NB4 (cell line): ENCODE measurements at places on chromosomes 5 and 9.

- peak; percentile 2 for DNase-seq
Observed at GRCh38 chr5:120767178-120767820, 303.2 kb downstream of the PRR16 start.

GRCh38 chr5:133730866-133731265 lies 118.5 kb upstream of the FSTL4 start:
- DNase-seq: no peak

- DNase-seq: no peak
Observed at GRCh38 chr9:89445801-89446251, 52.1 kb downstream of the SEMA4D start.

- DNase-seq: no peak
Observed at GRCh38 chr5:152393441-152393840, 11.6 kb downstream of the NMUR2 start.

- DNase-seq: no peak
Observed at GRCh38 chr9:110932863-110933262, 105.4 kb downstream of the LPAR1 start.

GRCh38 chr9:38380230-38380871 lies 12.2 kb upstream of the ALDH1B1 start:
- DNase-seq: no peak

DNA sequence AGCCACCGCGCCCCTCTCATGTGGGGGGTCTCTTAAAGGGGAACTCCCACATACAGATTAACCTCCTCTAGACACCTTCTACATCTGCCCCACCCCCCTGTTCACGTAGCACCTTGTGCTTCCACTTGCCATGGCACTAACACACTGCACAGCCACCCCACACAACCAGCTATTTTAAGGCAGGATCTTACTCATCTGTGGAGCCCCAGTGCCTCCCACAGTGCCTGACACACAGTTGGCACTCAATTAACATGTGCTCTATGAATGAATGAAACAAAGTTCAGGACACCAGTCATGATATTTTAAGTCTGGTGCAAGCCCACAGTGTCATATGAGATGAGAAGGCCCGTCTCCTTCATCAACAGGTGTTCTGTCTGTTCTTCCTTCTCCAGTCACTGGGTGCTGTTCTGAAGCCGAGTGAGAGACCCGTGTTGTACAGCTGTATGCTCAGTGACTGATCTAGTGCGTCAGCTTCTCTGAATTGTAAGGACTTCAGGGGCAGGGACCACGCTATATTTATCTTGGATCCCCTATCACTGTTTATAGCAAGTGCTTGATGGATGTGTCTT lies 149.1 kb downstream of the TLE1 start:
- no peak for DNase-seq

GRCh38 chr5:142167458-142167857 lies 58.9 kb downstream of the NDFIP1 start:
- DNase-seq: no peak

DNA sequence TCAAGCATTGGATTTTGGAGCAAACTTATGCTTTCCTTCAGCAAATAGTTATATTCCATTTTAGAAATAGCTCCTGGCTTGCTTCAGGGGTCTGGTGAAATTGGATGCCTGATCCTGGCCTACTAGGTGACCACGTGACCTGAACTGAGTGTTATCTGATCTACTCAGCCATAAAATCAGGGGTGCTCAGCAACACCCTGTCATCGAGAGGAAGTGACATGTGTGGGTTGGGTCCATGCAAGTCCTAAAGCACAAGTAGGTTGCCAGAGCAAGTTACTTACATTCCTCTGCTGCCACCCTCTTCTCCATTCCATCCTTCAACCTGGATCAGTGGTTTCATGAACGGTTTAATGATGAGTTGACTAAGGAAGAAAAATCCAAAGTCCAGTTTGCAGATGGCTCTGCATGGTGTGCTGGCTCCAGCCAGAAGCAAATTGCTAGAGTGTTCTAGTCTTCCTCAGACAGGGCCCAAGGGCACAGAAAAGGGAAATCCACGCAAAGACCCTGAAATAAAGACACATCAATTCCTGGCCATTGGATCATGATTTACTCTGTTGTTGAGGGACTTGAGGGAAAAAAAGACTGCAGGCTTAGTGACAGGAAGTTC lies 2.8 kb upstream of the FAM193B start:
- peak; percentile 77 for DNase-seq

GRCh38 chr9:21543187-21543586 lies 61.1 kb upstream of the IFNE start:
- no peak for DNase-seq

DNA sequence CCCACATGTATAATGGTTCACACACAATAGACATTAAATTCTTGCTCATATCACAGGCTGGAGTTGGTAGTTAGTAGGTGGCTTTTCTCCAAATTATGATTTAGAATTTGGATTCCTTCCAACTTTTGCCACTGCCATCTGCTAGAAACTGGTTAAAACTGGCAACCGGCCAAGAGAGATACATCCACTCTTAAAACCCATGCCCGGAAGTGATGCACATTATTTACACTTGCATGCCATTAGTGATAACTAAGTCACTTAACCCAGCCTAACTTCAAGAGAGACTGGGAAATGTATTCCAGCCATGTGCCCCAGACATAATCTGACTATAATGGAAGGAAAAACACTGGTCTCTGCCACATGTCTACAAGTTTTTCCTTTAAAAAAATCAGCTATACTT lies 395.7 kb upstream of the SEMA6A start:
- no peak for DNase-seq

GRCh38 chr9:70448919-70449318 lies 34.5 kb upstream of the KLF9 start:
- DNase-seq: no peak

GRCh38 chr5:67887748-67888161 lies 327.8 kb upstream of the PIK3R1 start:
- DNase-seq: peak; percentile 9

DNA sequence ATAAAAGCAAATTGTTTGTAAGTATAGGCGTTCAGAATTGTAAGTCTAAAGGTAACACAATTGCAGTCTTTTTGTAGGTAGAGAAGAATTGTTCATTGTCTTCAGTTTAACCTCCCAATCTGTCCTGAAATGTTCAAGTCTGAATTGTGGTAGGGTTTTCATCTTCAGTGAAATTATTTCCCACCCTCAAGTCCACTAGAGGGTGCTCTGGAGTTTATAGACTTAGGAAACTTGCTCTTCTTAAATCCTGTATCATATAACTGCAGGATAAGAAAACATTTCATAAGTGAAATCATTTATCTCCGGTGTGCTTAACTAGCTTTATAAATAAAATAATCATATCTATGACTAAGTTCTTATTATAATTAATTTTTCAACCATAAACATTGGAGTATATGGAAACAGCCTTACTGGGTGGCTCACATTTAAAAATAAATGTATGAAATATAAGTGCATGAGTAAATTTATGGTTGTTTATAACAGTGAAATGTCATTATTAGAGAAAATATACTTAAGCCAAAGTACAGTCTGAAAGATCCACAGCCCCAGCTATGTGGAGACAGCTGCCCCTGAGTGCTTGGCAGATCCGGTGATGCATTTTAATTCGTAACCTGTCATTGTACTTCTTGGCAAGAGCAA lies 182.4 kb upstream of the OTULINL start:
- peak; percentile 62 for DNase-seq

DNA sequence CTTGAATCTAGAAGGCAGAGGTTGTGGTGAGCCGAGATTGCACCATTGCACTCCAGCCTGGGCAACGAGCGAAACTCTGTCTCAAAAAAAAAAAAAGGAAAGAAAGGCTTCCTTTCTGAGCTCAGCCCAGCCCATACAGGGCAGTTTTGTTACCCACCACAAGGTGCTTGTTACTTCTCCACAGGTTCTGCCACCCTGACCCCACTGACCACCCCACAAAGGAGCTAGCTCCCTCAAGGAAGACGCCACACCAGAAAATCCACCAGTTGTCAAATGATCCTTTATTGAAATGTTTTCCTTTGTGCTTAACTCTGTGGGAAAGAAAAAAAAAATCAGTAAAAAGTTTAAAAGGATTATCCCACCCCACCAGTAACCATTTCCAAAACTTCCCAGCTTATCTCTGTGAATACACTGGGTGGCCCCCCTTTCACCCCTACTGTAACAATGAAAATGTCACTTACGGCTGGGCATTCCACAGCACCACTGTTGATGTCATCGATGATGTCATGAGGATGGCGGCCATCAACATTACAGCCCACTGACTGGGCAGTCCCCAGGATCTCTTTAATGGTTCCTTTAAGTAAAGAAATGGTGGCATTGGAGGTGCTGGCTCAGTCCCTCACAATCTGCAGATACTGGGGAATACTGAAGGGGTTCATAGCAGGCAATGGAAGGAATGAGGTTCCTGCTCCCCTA lies 3.6 kb downstream of the RPL12 start:
- peak; percentile 38 for DNase-seq

DNA sequence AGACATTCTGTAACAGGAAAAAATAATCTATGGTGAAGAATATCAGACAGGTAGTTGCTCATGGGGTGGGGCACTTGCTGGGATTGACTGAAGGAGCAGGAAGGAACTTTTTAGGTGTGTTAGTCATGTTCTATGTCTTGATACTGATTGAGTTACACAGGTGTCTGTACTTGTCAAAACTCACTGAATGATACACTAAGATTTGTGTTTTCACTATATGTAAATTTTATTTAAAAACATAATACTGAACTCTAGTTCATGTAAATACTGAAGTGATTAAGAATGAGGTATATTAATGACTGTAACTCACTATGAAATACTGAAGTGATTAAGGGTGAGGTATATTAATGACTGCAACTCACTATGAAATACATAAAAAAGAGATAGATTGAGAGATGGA lies 28.5 kb downstream of the IL6ST start:
- no peak for DNase-seq

DNA sequence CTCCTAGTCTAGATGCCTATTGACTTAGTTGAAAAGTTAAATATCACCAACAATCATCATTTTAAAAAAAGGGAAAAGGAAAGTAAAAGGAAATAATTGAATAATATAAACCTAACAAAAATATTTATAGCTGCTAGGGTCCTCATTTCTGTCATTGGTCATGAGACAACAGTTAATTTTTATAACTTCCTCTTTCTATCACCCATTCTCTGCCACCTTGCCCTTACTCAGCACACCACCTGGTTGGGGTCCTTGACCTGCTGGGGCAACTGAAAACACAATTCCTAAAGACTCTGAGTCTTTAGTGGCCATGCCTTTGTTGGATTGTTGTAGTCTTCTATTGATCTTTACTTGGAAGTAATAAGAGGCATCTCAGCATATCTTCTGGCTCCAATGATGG lies 179.5 kb upstream of the MAST4 start:
- no peak for DNase-seq
